Activated CD4-positive, alpha-beta T cell treated with anti-CD3 and anti-CD28 coated beads for 48 hours (primary cell): ENCODE measurements at places on chromosomes 5 and 9.

- DNase-seq = no peak
Observed at GRCh38 chr5:33524476-33524875, 83.7 kb downstream of the TARS1 start.

- DNase-seq = peak; percentile 4
Observed at GRCh38 chr5:134133188-134133994, 18.9 kb downstream of the TCF7 start.

- DNase-seq = no peak
Observed at GRCh38 chr5:169025491-169025890, 275.4 kb downstream of the SLIT3 start.

GRCh38 chr5:161547406-161547737 is 847 bp upstream of the GABRB2 start:
- no peak for DNase-seq

GRCh38 chr5:473551-474192 is 30.7 kb downstream of the EXOC3 start:
- DNase-seq = peak; percentile 45
